ENCODE measurements at places on chromosomes 12 and 14.

GRCh38 chr14:91417983-91418386 lies 365 bp upstream of the CCDC88C start:
- no peak for DNase-seq

- no peak for DNase-seq
Measured at GRCh38 chr14:93946541-93947090, 19.5 kb downstream of the FAM181A start.

DNA sequence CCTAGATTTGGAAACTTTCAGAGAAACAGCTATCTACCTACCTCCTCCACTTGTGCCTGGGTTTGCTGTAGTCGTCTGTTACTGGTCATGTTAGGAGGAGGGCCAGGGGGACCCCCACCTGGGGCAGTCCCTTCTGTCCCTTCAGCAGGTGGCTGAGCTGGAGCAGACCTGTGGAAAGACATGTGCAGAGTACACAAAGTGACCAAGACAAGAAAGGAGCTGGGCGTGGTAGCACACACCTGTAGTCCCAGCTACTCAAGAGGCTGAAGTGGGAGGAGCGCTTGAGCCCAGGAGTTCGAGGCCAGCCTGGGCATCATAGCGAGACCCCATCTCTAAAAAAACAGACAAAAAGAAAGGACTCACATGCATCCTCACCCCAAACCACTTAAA lies 4.3 kb downstream of the VAMP1 start:
- DNase-seq = no peak

DNA sequence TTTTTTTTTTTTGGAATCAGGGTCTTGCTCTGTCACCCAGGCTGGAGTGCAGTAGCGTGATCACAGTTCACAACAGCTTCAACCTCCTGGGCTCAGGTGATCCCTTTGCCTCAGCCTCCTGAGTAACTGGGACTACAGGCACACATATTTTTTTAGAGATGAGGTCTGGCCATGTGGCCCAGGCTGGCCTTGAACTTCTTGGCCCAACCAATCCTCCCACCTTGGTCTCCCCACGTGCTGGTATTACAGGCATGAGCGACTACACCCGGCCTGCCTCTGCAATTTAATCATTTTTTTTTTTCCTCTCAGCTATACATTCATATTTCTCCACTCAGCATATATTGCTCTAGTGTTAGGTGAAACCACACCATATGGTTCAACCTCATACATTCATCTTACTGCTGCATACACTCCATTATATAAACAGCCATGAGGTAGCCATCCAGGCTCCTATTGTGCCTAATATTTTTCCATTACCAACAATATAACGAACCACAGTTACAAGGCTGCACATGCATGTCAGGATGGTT lies 7.1 kb downstream of the STX2 start:
- DNase-seq = no peak

DNA sequence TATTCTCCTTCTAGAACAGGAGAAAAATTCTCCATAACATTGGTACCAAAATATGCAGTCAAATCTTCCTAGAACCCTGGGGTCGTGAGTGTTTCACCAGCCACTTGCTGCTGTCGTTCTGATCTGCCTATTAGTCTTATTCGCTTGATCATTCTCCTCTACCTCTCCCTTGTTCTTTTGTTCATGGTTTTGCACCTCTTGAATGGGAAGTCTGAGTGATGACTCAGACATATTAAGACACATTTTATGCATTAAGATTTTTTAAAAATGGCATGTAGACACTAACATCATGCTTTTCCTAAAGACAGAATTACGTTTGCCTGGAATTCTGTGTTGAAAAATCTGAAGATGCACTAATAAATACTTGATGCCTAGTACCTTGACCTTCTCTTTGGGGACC lies 159.2 kb upstream of the LRIG3 start:
- DNase-seq = no peak

DNA sequence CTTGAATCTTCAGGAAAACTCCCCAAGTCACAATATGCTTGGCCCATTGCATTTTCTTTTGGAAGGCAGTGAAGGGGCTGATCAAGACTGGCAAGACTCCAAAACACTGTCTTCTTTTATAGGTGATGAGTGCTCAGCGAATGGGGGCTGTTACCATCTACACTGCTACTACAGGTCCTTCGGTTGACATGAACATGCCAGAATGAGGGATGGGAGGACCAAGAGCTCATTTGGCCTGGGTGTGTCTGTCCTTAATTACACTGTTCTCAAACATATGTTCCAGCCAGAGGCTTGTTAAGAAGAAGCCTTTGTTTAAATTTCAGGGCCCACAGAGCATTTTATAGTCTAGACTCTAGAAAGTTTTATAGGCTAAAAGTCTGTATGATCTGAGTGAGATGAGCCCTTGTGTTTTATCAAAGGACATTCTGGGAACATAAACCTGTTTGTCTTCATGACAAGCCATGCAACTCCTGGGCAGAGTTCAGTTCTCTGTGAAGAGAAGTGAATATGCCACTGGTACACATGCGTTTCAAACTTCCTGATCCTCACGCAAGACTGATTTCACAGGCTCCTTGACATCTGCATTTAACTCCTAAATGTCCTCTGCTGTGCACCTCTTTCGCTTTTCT lies 4.7 kb upstream of the FAM234B start:
- no peak for DNase-seq

DNA sequence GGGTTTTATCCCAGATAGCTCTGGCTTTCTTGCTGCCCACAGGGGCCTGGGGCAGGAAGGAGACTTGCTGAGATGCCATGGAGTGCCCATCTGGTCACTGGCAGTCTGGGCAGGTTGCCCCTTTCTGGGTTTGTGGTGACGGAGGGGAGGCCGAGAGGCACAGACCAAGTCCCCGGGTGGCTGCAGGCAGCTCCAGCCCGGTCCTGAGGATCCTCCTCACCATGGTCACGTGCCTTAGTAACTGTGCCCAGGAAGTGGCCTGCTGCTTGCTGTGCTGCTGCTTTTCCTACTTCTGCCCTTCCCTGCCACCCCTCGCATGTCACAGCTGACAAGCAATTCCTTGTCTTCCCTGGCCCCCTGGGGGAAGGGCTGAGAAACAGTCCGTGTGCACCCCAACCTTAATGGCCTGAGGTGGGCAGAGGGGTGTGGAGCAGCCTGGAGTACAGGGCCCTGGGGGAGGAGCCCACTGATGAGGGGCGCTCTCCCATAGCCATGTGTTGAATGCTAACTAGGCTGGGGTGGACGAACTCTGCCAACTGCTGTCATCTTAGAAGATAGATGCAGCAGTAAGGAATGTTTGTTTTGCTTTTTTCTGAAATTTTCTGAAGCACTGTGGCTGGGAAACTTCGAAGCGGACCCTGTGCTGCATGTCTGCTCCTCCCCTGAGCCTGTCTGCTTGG lies 54.9 kb upstream of the SRSF5 start:
- no peak for DNase-seq

DNA sequence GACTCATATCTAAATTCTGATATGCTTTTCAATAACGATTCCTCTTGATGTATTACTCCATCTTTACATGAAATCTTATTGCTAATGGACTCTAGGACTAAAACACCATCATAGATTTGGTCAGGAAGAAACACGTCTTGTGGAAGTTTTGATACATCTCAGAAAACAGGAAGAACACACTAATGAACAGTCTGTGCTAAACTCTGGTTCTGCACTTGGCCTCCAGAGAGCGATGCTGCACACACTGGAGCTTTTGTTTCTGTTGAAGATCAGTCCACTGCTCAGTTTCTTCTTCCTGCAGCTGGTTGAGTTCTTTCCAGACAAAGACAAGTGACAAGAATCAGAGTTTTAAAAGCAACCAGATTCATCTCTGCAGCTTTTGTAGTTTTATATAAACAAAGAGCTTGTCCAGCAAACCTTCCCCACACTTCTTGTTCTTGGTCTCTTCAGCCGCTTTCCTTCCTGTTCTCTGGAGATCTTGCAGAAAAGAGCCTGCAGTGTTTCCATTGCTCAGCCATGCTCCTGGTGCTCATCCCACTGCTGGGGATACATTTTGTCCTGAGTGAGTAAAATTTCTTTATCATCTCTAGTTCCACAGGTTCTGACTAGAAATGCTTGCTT lies 229.1 kb upstream of the OR4E1 start:
- DNase-seq = no peak

- peak; percentile 100 for DNase-seq
Measured at GRCh38 chr12:45415393-45415817, 199.5 kb downstream of the ANO6 start.

- DNase-seq = no peak
Measured at GRCh38 chr12:124371970-124372555, 77.2 kb downstream of the RFLNA start.

- DNase-seq = no peak
Measured at GRCh38 chr12:13992585-13992984, 11.2 kb upstream of the GRIN2B start.

DNA sequence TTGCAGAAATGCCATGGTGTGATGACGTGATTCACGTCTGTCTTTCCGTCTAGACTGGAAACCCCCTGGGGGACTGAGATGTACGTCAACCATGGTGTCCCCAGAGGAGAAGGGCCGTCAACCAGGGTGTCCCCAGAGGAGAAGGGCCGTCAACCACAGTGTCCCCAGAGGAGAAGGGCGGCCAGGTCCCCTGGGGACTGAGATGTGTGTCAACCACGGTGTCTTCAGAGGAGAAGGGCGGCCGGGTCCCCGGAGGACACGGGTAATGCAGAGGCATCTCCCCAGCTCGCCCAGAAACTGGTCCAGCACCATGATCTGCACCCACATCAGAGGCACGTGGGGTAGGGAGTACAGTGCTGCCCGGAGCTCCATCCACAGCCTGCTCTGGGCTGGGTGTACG lies 30.6 kb upstream of the GALNT9 start:
- no peak for DNase-seq

DNA sequence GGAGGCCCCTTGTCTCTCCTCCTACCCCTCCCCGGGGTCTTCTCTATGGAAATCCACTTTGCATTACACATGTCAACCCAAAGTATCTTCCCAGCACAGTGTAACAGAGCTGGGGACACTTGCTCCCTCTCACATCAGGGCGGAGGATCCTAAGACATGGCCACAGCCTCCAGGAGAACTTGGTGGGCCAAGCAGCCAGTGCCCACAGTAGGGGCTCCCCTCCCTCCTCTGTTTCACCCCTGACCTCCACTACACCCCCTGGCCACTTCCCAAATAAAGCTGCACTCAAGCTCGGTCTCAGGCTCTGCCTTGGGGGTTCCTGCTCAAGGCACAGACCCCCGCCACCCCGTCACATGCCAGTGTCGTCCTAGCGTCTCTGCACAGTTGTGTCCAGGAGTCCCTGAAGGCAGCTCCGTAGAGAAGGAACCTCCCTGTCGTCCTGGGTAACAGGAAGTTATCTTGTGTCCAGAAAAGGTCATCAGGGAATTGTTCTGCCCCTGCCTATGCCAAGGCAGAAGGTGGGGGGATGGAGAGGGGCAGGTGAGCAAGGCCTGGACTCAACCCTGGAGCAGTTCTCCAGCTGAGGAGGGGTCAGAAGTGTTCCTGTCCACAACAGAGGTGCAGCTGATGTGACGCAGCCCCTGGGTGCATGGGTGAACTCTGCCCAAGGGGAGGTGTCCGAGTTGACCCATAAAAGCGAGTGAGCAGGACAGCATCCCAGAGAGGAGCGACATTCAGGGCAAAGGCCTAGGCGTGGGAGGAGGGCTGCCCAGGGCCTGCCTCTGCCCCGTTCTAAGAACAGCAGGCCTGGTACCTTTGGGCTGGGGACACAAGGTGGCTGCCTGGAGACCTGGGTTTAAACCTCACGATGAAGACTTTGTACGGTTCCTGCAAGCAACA lies 25.5 kb downstream of the DIO3 start:
- DNase-seq = no peak

DNA sequence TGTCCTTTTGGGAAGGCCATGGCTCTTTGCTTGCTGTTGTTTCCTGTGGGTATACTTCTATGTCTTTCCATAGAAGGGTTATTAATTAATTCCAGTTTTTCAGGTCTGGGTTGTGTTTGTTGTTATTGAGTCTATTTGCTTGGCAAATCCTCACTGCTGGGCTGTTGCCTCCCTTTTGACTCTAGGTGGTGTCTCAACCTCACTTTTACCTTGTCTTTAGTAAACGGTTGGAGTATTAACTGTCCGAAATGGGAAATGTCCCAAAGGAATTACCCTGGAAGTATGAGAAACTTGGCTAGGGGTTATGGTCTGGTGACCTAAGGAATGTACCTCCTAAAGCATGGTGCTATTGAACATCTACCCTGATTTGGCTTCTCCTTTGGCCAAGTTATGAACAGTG lies 16.7 kb downstream of the PRH1 start:
- no peak for DNase-seq
